T-helper 1 cell treated with Interleukin-12 subunit alpha and Interleukin-12 subunit beta and Interleukin-4 antibody, amounts not matched to agents 30 ng/mL and 1 ng/mL, for 36 hours (primary cell): ENCODE measurements at places on chromosomes 11 and 22. TPM values are rescaled to one million over a fixed set of nuclear protein-coding genes. Genes with fewer than 3 reads are reported as not detected.

Gene LPXN
- total RNA-seq, result 138 and 144 TPM in 2 replicates

Gene GDPD4
- not detected in 2 replicates for total RNA-seq

Gene RAB36
- total RNA-seq, result not detected in 2 replicates

Gene ZNF202
- 16.5 and 20.7 TPM in 2 replicates for total RNA-seq

Gene ANKK1
- 0.17 and 0.25 TPM in 2 replicates for total RNA-seq

Gene PHETA2
- 4.0 and 4.7 TPM in 2 replicates for total RNA-seq

Gene DAGLA
- 0.17 and 0.25 TPM in 2 replicates for total RNA-seq

Gene CRYBA4
- 0.27 TPM in 1 of 2 replicates, not detected in the other for total RNA-seq
